NCI-H524 (cell line): ENCODE measurements at places on chromosomes 7 and 10.

- DNase-seq: no peak
Measured at GRCh38 chr7:26543340-26543739, 251.7 kb downstream of the SNX10 start.

GRCh38 chr7:100089458-100090196 lies 858 bp downstream of the COPS6 start:
- DNase-seq: no peak

DNA sequence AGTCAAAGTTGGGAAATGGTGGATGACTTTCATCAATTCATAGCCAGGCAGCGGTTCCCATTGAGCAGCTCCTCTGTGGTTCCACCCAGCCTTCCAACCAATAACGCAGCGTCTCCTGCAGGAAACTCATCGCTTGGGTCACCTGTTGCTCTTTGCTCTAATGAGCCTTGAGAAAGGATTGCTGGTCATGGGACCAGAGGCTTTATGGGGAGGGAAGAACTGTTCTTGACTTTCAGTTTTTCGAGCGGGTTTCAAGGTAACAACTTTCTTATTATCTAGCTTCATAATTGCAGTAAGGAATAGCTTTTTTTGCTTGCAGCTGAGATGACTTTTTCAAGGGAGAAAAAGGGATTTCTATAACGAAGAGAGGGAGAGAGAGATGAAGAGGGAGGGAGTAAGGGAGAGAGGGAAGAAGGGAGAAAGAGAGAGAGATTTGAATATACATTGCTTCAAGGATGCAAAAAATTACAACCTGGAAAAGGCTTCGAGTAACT lies 405 bp upstream of the ENTPD1 start:
- DNase-seq: no peak

- DNase-seq: no peak
Measured at GRCh38 chr7:112692333-112692732, 97.9 kb downstream of the TMEM168 start.

DNA sequence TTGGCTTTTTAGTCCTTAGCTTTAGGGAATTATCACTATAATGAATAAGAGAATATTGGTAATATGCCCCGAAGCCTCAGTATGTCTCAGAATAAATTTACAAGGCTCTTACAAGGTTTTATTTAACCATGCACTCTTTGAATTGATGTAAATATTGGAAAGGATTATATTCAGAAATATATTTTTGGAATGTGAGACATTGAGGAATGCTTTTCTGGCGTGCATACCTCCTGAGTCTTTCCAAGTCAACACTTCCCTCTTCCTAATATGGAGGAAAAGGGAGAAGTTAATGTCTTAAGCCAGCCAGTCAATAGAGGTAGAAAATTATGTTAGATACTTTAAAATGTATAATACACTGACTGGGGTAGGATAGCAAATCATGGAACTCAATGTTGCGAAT lies 1.2 kb upstream of the OR2F1 start:
- DNase-seq: no peak

DNA sequence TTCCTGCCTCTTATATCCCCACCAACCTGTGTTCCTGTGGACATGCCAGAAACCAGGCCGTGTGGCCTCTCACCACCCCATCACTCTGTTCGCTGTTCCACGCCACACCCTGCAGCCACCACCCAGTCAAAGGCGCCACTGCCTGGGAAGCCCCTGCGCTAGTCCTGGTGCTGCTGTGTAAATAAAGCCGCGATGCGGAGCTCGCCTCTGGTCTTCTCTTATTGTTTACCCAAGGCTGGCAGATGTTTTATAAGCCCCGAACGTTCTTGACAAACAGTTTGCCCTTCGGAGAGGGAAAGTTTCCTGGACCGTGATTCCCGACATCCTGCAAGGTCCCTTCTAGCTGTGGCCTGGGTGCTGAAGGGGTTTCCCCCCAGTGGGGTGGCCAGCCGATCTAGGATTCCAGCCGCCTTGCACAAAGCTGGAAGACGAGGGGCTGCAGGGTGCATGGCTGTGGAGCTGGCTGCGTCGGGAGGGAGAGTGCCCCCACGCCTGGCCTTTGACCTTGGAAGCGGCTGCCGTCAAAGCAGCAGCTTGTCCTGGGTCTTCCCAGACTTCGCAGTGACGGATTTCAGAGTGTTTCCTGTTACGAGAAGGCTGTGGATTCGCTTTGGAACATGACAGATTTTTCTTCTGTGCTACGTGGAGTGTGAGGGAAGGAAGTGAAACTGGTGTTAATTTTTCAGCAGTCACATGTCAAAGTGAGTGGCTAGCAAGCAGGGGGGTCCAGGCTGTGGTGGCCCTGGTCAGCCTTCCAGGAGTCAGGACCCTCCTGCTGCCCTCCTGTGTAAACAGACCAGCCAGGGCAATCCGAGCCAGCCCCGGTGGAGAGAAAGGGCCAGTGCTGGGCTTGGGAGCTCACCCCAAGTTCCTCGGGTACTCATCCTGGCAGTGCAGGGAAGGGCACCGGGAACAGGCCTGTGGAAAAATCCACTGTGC lies 61.6 kb downstream of the LHPP start:
- DNase-seq: no peak
